Neural progenitor cell (in vitro differentiated cells): ENCODE measurements at places on chromosomes 2 and 18. TPM values are rescaled to one million over a fixed set of nuclear protein-coding genes. Genes with fewer than 3 reads are reported as not detected.

GRCh38 chr2:2098458-2099167 lies 232.5 kb downstream of the MYT1L start:
- no peaks in the 10 kb centered on the region for H3K36me3 ChIP-seq
- no peaks in the 10 kb centered on the region for H3K4me1 ChIP-seq
- DNase-seq = no peak
- H3K4me3 ChIP-seq = no peak overlapping the region

GRCh38 chr2:198928026-198928425 lies 529.7 kb downstream of the SATB2 start:
- H3K27ac ChIP-seq = no peak overlapping the region
- H3K4me1 ChIP-seq = no peaks in the 10 kb centered on the region
- no peaks in the 10 kb centered on the region for H3K27me3 ChIP-seq
- no peaks in the 10 kb centered on the region for H3K36me3 ChIP-seq

DNA sequence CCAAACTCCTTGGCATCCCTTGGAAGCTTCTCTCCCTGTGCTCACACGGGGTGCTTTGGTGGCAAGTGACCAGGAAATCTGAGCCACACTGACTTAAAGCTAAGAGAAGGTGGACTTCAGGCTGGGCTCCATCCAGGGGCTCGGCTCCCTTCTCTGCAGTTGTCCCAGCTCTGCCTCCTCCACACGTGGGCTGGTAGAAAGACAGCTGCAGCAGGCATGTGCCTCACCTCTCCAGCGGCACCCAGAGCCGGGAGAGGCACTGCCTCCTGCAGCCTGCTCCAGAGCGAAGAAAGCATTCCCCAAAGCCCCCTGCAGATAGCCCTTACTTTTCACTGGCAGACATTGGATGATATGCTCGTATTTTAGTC lies 11.3 kb downstream of the KCNF1 start:
- peaks cover 82% of the 10 kb centered on the region for H3K27me3 ChIP-seq
- no peak for DNase-seq
- H3K4me3 ChIP-seq = no peak overlapping the region
- H3K27ac ChIP-seq = no peak overlapping the region
- H3K36me3 ChIP-seq = no peaks in the 10 kb centered on the region
- peaks cover 3% of the 10 kb centered on the region for H3K4me1 ChIP-seq

GRCh38 chr18:55584201-55584600 lies 3.8 kb downstream of the TCF4 start:
- H3K4me1 ChIP-seq = peaks cover 65% of the 10 kb centered on the region
- H3K4me3 ChIP-seq = peak overlapping the region; percentile 90
- no peak overlapping the region for H3K27ac ChIP-seq
- no peaks in the 10 kb centered on the region for H3K36me3 ChIP-seq
- H3K27me3 ChIP-seq = no peaks in the 10 kb centered on the region
- DNase-seq = no peak

DNA sequence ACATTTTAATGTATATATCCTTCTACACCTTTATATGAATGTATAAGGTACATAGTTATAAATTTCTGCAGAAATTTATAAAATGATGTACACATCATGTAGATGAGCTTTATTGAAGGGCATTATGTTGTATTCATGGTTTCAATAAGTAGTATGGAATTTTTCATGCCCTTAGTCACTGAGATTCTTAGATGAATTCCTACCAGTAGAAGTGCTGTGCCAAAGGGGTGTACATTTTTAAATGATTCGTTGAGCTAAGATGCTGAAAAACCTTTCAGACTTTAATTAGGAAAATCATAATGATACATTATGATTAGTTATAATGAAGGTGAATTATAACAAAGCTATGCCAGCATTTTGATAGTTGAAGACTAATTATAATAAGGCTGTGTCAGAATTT lies 115.2 kb downstream of the ZNF236 start:
- no peak overlapping the region for H3K4me3 ChIP-seq
- H3K4me1 ChIP-seq = no peaks in the 10 kb centered on the region
- no peak for DNase-seq
- H3K27ac ChIP-seq = no peak overlapping the region
- H3K27me3 ChIP-seq = no peaks in the 10 kb centered on the region

- no peaks in the 10 kb centered on the region for H3K27me3 ChIP-seq
- H3K4me3 ChIP-seq = no peak overlapping the region
- peaks cover 6% of the 10 kb centered on the region for H3K4me1 ChIP-seq
- H3K27ac ChIP-seq = no peak overlapping the region
- H3K36me3 ChIP-seq = no peaks in the 10 kb centered on the region
These were observed 180.9 kb upstream of the HS6ST1 start for GRCh38 chr2:128499367-128500137.

- DNase-seq = no peak
- no peaks in the 10 kb centered on the region for H3K4me1 ChIP-seq
- H3K36me3 ChIP-seq = no peaks in the 10 kb centered on the region
- no peak overlapping the region for H3K4me3 ChIP-seq
- H3K27ac ChIP-seq = no peak overlapping the region
- H3K27me3 ChIP-seq = no peaks in the 10 kb centered on the region
These were observed 14.0 kb downstream of the FER1L5 start for GRCh38 chr2:96656540-96656939.

DNA sequence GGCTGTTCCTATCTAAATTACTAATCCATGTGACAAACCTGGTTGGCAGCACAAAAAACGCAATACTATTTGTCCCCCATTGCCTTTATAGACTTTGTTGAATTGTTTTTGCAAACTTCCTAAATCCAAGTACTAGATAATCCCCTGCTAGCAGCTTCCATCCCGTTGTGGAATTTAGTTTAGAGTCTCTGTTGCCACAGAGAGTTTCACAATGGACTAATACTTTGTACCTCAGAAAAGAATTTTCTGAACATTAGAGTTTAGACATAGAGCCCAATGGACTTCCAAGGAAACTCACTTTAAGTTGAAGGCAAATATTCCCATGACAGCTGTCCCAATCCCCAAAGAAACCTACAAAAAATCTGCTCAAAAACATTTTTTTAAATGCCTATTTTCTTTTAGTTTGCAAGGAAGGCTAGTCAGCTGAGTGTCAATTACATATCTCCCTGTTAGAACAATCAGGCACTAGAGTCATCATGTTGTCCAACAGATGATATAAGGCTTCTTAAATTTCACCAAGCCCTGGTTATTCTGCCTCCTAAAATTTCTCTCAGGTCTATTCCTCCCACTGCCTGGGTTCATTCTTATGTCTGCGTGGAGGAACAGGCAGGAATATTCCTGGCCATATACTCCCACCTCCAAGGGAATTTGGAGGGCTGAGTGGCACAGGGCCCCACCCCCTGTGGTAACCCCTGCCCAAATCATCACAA lies 27.2 kb downstream of the RNF152 start:
- no peaks in the 10 kb centered on the region for H3K27me3 ChIP-seq
- no peak overlapping the region for H3K4me3 ChIP-seq
- H3K36me3 ChIP-seq = no peaks in the 10 kb centered on the region
- H3K27ac ChIP-seq = no peak overlapping the region

DNA sequence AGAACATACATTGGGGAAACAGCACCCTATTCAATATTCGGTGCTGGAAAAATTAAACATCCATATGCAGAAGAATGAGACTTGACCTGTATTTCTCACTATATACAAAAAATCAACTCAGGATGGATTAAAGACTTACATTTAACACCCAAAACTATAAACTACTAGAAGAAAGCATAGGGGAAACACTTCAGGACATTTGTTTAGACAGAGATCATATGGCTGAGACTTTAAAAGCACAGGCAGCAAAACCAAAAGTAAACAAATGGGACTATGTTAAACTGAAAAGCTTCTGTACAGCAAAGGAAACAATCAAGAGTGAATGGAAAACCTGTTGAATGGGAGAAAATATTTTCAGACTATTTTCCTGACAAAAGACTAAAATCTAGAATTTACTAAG lies 1694.1 kb upstream of the CELF4 start:
- H3K4me1 ChIP-seq = no peaks in the 10 kb centered on the region
- H3K4me3 ChIP-seq = no peak overlapping the region

GRCh38 chr2:121212661-121213325 lies 72.2 kb downstream of the TFCP2L1 start:
- no peak for DNase-seq
- H3K27ac ChIP-seq = no peak overlapping the region
- no peak overlapping the region for H3K4me3 ChIP-seq
- no peaks in the 10 kb centered on the region for H3K27me3 ChIP-seq

DNA sequence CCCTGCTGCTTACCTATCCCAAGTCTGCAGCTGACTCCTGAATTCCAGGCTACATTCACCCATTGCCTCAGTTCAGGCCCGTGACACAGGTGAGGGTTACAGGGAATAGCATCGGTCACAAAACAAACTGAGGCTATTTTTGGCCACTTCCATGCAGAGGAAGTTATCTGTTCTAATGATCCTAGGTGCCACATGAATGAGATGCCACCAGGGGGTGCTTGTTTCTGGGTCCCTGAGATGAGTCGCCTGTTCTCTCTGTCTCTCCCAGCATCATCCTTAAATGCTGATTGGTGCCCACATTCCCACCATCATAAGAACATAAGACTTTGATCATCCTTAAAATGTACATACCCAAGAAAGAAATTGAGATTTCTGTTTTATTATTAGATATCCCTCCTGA lies 119.0 kb upstream of the CELF4 start:
- no peaks in the 10 kb centered on the region for H3K4me1 ChIP-seq
- H3K27me3 ChIP-seq = no peaks in the 10 kb centered on the region
- no peak overlapping the region for H3K4me3 ChIP-seq
- no peaks in the 10 kb centered on the region for H3K36me3 ChIP-seq
- H3K27ac ChIP-seq = no peak overlapping the region

- no peaks in the 10 kb centered on the region for H3K4me1 ChIP-seq
- no peak for DNase-seq
- no peak overlapping the region for H3K4me3 ChIP-seq
- no peaks in the 10 kb centered on the region for H3K27me3 ChIP-seq
- H3K36me3 ChIP-seq = no peaks in the 10 kb centered on the region
- no peak overlapping the region for H3K27ac ChIP-seq
These were observed 47.1 kb downstream of the KANSL3 start for GRCh38 chr2:96591054-96591453.

- no peaks in the 10 kb centered on the region for H3K4me1 ChIP-seq
- no peak overlapping the region for H3K27ac ChIP-seq
- H3K36me3 ChIP-seq = no peaks in the 10 kb centered on the region
- no peak overlapping the region for H3K4me3 ChIP-seq
- H3K27me3 ChIP-seq = no peaks in the 10 kb centered on the region
These were observed 39.8 kb upstream of the DDX18 start for GRCh38 chr2:117774716-117775115.

DNA sequence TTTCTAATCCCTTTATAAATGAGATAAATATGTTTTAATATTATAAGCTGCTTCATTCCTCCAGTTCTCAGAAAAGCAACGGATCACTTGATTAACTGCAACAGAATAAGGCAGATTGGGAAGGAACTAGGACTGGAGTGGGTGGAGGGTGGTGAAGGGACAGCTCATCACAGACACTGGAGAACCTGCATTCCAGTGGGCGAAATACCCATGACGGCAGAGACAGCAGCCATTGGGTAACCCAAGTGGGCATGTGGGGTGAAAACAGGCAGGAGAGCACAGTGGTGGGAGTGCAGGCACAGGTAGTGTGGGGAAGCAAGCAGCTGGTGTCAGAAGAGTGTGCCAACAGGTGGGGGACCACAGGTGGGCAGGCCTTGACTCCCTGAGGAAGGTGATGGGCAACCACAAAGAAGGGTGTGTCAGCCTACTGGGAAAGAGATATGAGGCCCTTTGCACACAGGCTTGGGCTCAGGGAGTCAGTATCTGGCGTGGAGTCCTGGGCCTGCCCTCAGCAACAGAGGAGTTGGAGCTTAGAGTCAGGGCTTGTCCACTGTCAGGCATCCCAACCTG lies 27.2 kb downstream of the DPYSL5 start:
- H3K27me3 ChIP-seq = no peaks in the 10 kb centered on the region
- no peak for DNase-seq
- H3K36me3 ChIP-seq = no peaks in the 10 kb centered on the region

DNA sequence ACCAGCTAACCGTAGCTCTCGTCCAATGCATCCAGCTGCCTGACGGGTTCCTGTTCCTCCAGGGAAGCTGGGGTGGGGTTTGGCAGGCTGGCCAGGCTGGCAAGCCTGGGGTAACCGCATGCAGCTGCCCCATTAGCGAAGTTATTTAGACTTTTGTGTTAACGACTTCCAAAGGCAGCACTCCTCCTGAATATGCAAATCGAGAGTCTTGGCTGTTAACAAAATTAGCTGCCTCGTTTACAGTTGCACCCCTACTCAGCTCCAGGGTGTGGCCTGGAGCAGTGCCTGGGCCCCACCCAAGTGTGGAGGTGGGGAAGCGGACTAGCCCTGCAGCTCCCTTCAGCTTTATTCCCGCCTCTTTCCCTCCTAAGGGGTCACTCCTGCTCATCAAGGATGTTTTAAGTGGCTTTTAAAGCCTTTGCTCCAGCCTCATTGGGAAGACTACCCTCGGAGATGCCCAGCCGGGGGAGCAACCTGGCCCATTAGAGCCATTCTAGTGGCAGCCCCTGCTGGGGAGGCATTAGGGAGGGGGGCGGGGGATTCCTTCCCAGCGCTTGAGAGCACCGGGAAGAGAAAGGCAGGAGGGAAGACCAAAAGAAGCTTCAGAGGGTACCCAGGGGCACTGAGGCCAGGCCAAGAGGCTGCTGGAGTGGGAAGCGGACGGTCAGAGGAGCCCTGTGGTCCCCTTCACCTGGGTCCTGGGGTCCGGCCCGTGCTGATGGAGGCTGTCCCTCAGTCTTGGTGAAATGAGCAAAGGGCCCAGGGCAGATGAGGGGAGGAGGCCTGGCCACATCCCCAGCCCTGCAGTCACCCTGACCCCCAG lies 204.1 kb downstream of the CELF4 start:
- H3K4me3 ChIP-seq = no peak overlapping the region
- no peaks in the 10 kb centered on the region for H3K36me3 ChIP-seq
- peak; percentile 45 for DNase-seq

DNA sequence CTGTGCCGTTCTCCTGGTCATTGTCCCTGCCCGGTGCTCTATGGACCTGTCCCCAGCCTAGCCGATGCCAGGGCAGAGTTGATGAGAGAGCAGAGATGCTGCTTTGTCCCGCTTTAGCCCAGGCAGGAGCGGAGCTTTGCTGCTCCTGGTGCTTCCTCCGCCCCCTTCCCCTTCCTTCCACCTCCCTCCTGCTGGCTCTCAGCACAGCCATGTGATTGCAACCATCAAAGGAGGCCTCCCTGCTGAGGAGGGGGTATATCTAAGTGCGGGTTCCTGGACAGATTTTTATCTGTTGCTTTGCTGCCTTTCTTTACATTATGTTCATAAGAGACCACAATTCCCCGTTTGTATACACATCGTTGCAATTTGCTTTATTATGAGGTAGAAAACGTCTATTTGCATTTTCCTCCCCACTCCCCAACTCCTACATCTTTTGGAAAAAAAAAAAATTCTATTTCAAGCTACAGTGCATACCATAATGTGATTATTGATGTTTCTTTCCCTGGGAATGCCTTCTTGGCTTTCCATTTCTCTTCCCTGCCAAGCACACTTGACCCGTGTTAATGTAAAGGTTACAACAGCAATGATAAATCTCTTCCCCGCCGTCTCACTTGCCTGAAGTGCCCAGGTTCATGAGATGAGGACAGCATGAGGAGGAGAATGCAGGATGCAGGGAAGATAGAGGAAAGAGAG lies 25.4 kb downstream of the ALPK2 start:
- no peak overlapping the region for H3K4me3 ChIP-seq
- DNase-seq = no peak
- no peaks in the 10 kb centered on the region for H3K36me3 ChIP-seq
- H3K27ac ChIP-seq = no peak overlapping the region

The SLC14A1 gene
- total RNA-seq = not detected in 2 replicates

The NT5DC4 gene
- total RNA-seq = not detected in 2 replicates

The R3HDM1 gene
- 35.3 and 49.4 TPM in 2 replicates for total RNA-seq

The IDH1 gene
- total RNA-seq = 236 and 308 TPM in 2 replicates

The PKDCC gene
- total RNA-seq = 70.4 and 133 TPM in 2 replicates

The CAVIN2 gene
- total RNA-seq = not detected in 2 replicates

The TBR1 gene
- total RNA-seq = 0.09 TPM in 1 of 2 replicates, not detected in the other

The MAP2 gene
- 95.0 and 102 TPM in 2 replicates for total RNA-seq

The ANKRD29 gene
- total RNA-seq = 0.65 and 0.81 TPM in 2 replicates

The DSC2 gene
- 11.9 and 16.0 TPM in 2 replicates for total RNA-seq

The KYNU gene
- 0.96 TPM in 1 of 2 replicates, not detected in the other for total RNA-seq

The XRCC5 gene
- total RNA-seq = 585 and 807 TPM in 2 replicates

The SEC11C gene
- total RNA-seq = 26.7 and 53.4 TPM in 2 replicates

The UGT1A4 gene
- total RNA-seq = not detected in 2 replicates

The RND3 gene
- 4.0 and 6.4 TPM in 2 replicates for total RNA-seq

The C2orf78 gene
- 0.06 and 0.21 TPM in 2 replicates for total RNA-seq
